COLO829 (cell line): ENCODE measurements at places on chromosomes 11 and 22.

DNA sequence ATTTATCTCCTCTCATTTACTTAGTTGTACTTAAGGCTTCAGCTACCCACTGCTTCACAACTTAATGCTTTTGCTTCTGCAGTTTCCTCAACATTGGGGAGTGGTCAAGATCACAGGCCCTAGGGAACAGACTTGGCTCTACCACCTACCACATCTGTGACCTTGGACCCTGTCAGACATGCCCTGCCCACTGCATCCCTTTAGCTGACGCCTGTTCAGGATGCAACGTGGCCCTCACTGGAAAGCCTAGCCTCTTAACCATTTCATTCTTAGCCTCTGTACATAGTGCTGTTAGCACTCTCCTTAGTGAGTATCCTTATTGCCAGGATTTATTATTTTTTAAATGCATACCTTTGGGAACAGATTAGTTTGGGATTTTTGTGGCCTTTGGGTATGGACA is 34.4 kb downstream of the TNRC6B start:
- DNase-seq: no peak

GRCh38 chr11:20342347-20343141 is 21.0 kb upstream of the HTATIP2 start:
- DNase-seq: no peak

DNA sequence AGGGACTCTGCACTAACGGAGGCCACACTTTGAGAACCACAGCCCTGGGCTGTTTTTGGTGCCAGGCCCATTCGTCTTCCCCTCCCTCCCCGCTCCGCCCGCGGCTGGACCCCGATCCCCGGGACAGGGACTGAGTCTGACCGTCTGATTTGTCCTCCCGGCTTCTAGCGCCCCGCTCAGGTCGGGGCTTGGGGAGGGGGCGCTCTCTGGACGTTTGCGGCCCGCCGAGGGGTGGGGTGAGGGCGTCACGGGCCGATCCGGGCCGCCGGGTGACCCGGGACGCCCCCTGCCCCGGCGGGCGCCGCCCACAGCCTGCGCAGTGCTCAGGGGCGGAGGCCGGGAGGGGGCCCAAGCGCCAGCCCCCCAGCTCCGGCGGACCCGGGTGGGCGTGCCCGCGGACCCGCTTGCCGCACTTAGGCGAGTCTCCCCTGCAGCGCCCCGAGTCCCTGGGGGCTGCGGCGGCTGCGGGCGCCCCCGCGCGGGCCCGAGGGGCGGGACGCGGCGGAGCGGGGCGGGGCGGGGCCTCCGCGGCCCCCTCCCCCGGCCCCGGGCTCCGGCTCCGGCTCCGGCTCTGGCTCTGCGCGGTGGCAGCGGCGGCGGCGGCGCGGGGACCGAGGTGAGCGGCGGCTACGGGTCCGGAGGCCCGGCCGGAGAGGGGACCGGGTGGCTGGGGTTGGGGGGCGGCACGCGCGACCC is 33.7 kb upstream of the PRR5 start:
- no peak for DNase-seq

DNA sequence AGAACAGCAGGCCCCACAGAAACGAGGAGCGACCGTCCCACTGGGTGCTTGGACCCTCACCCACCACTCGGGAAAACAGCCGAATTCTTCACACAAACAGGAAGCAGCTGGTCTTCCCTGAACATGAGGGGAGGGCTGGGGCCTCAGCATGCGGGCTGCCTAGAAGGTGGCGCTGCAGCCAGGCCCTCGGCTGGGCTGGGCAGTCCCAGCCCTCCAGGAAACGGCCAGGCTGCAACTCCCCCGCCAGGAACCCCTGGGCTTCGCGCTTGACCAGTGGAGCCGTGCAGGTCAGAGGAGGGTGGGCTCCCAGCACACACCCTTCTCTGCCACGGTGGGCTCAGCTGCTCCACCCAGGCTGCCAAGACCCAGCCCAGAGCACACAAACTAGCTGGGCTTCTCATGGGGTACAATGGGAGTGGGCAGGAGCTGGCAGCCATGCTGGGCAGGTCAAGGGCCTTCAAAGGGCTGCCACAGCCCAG is 29.6 kb downstream of the IGF2 start:
- DNase-seq: no peak

GRCh38 chr11:3853899-3854659 is 1.4 kb upstream of the STIM1 start:
- DNase-seq: no peak

- DNase-seq: no peak
Measured at GRCh38 chr11:73017024-73017751, 124.9 kb downstream of the FCHSD2 start.

DNA sequence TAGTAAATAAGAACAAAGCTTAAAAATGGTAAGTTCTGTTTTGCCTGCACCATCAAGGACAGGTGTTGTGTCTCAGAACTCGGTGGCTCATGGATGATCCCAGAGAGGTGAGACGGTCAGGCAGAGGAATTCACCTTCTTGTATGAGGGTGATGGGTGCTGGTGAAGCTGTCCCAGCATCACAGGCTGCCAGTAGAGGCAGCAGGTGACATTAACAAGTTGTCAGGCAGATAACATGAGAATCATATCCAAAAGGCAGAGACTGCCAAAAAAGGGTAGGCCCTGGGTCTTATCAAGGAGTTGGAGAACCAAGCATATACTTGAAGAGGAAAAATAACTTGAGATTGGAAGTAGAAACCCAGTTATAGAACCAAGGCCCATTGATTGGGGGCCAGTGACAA is 437.8 kb downstream of the DYNC2H1 start:
- DNase-seq: no peak

- no peak for DNase-seq
Measured at GRCh38 chr11:99766811-99767210, 746.1 kb downstream of the CNTN5 start.

GRCh38 chr22:49622241-49623105 is 205.2 kb downstream of the BRD1 start:
- no peak for DNase-seq

- no peak for DNase-seq
Measured at GRCh38 chr22:38753948-38754750, 1.6 kb downstream of the SUN2 start.

DNA sequence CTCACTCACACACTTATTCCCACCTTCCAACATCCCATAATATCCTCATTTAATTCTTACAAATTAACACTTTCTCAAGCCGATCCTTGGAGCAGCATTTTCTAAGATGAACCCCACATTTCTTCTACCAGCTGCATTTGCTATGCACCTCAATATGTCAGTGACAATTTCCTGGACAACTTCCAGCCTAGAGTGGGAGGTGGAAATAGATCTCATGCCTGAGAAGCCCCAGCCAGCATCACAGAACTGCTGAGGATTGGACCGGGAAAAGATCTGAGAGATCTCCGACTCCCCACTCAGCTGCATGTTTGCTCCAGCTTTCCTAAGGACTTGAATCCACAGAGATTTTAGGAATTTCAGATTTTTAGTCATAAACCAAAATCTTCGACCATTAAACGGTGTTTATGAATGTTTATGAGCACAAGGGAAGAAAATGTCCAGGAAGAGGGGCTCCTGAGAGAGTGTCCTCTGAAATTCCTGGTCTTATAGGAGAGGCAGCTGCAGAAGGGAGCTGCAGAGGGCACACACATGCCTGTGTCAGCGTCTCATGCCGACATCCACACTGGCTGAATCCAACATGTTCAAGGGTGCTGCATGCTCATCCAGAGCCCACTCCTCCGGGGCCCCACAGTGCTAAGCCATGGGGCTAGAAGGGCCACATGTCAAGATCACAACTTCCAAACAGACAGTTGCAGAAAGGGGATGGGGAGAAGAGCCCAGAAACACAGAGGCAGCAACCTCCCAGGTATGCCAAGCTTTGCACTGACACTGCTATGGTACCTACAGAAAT is 68.6 kb downstream of the MICAL3 start:
- DNase-seq: no peak

DNA sequence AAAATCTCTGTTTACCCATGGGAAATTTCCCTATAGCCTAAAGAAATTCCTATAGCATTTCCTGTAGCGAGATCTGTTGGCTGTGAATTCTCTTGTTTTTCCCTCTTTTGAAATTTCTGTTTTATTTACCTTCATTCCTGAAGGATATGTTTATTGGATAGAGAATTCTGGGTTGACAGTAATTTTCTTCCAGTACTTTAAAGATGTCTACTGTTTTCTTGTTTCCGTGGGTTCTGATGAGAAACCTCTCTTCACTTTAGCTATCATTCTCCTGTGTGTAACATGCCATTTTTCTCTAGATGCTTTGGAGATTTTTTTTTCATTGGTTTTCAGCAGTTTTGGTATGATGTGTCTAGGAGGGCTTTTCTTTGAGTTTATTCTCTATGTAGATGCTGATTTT is 77.5 kb upstream of the SORL1-AS1 start:
- no peak for DNase-seq

DNA sequence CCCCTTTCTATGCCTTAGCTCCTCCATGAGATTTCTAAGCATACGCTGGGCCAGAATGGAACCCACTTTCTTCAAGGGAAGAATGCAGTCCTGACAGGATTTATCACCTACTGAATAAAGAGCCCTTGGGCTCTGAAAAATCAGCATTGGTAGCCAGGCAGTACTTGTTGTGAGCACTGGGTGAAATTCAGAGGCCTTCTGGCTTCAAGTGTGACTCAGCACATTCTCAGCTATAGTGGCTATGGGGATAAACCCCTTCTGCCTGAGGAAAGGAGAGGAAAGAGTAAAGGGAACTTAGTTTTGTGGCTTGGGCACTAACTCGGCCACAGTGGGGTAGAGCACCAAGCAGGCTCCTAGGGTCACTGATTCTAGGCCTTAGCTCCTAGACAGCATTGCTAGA is 574.8 kb downstream of the JRKL start:
- DNase-seq: no peak

DNA sequence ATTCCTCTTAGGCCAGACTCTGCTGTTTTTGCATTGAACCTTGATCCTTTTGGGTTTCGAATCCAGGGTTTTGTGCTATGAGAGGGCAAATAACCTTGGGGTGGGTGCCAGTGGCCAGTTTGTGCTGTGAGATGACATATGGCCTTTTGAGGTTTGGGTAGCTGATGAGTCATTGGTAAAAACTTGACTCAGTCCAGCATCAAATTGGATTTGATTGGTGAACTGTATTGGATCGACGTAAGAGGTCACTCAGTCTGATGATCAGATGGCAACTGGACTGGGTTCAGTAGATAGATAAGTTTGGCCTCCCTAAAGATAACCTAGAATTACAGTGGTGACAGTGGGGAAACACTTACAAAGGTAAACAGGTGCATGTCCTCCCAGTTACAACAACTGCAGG is 41.0 kb upstream of the XKR3 start:
- no peak for DNase-seq

DNA sequence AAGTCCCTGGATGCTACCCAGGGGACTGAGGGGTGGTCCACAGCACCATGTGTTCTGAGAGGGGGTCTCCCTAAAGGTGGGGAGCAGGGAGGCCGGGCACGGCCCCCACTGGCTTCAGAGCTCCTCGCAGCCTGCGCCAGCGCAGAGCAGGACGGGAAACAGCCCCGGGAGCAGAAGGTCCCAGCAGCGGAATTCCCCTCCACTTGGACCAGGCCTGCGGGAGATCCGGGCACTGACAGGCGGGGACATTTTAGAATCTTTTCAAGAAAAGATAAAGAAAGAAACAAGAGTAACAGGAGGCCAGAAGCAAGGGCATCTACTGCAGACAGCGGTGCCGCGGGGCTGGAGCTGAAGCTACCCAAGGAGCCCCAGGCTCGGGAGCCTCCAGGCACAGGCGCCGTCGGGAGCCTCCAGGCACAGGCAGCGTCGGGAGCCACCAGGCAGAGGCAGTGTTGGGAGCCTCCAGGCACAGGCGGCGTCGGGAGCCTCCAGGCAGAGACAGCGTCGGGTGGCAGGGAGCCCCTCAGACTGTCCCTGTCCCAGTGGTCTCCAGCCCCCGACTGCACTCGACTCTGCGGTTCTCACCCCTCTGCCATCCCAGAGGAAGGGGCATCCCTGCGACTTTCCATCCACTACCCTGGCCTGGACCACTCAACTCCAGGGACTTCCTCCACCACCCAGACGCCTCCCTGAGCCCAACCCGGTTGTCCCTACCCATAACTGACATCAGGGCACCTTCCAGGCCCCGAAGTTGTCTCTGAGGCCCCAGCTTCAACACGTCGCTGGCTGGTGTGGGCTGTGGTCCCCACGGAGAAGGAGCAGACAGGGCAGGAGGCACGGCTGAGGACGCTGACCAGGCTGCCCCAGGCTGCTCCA is 211.1 kb downstream of the BRD1 start:
- no peak for DNase-seq

DNA sequence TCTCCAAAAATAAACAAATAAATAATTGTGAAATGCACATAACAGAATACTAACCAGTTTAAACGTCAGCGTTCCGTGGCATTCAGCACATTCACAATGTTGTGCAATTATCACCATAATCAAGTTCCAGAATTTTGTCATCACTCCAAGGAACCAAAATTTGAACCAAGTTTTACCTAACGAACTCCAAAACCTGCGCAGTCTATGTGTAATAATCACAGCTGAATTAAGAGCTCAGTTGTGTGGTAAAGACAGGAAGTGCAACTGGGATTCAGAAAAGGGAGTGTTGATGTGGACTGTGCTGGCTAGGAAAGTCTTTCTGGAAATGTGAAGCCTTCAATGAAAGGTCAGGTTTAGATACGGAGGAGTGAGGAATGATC is 5.4 kb upstream of the MCAM start:
- peak; percentile 51 for DNase-seq

- no peak for DNase-seq
Measured at GRCh38 chr11:12157241-12157661, 46.9 kb downstream of the MICAL2 start.
